IMR-90 (cell line): ENCODE measurements at places on chromosomes 4 and X. TPM values are rescaled to one million over a fixed set of nuclear protein-coding genes. Genes with fewer than 3 reads are reported as not detected.

Gene NPY2R
- total RNA-seq, result not detected in 2 replicates

Gene MAGEA2B
- not detected in 2 replicates for total RNA-seq

Gene PRRG1
- 11.1 and 16.1 TPM in 2 replicates for total RNA-seq

Gene GAGE12H
- not detected in 2 replicates for total RNA-seq

Gene FGFR3
- 0.18 and 0.28 TPM in 2 replicates for total RNA-seq

Gene SORBS2
- under 0.01 and 0.18 TPM in 2 replicates for total RNA-seq

Gene JAKMIP1
- not detected in 2 replicates for total RNA-seq

Gene NKAP
- total RNA-seq, result 1.3 and 2.5 TPM in 2 replicates

Gene MTM1
- 5.6 and 8.3 TPM in 2 replicates for total RNA-seq

Gene CT45A3
- not detected in 2 replicates for total RNA-seq
